PC-3 (cell line): ENCODE measurements at places on chromosomes 11 and 22.

GRCh38 chr11:36149538-36150242 lies 139.5 kb downstream of the COMMD9 start:
- DNase-seq, result peak; percentile 99

DNA sequence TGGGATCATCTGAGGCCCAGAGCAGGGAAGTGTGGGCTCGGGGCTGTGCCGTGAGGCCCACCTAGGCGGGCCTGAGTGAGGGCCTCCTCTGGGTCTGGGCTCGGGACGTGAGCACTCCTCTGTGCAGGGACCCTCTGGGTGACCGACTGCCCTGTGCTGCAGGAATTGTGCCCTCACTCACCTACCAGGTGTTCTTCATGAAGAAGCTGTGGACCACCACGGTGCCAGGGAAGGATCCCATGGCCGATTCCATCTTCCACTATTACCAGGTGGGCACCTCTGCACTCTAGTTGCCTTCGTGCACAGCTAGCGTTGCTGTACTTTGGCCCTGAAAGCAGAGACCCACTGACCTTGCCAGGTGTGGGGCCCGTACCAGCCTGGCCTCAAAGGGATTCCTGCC lies 80.5 kb downstream of the MYO7A start:
- DNase-seq, result no peak

GRCh38 chr22:45917700-45918458 lies 59.1 kb downstream of the WNT7B start:
- DNase-seq, result no peak

GRCh38 chr22:24996420-24996952 lies 44.0 kb downstream of the KIAA1671 start:
- DNase-seq, result peak; percentile 75

GRCh38 chr11:121914508-121915059 lies 201.4 kb downstream of the BLID start:
- DNase-seq, result no peak

DNA sequence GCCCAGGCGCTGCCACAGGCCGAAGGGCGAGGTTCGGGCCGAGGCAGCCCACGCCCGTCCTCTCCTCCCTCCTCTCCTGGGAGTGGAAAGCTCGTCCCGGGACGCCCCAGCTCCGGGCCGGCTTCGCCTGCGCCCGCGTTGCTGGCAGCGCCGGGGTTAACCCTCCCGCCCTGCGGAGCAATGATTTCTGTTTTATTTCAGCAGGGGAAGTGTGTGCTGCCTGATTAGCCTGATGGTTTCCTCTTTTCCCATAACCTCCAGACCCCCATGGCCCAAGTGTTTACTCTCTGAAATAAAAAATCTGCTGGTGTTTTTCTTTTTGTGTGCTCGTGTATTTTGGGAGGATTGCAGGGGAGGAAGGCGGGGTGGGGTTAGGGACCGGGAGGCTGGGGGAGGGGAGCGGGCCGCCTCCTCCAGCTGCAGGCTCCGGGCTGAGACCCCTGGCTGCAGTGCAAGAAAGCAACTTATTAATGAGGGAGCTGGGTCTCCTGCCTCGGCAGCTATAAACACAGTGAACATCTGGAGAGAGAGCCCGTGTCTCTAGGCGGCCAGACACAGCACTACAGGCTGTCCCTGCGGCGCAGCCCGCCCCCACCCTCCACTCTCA lies 38.6 kb downstream of the ETS1 start:
- peak; percentile 31 for DNase-seq

GRCh38 chr22:26553056-26553752 lies 36.7 kb downstream of the TPST2 start:
- peak; percentile 44 for DNase-seq

DNA sequence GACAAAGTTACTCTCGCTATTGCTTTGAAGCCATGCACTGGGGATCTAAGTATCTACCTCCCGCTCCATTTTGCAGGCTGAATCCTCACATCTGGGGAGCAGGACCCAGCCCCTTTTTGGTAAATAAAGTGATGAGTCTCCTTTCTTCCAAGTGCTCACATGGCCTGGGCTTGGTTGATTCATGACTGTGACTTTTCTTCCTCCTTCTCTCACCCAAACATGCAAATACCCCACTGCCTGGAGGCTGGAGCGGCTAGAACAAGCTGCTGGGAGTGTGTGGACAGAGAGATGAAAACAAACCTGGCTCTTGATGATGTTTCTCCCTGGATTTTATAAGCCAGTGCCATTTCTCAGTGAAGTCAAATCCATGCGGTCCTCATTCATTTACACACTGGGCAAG lies 72.7 kb downstream of the TRIM29 start:
- DNase-seq, result no peak

GRCh38 chr11:61737636-61738386 lies 14.6 kb upstream of the MYRF start:
- no peak for DNase-seq

GRCh38 chr11:126391970-126392632 lies 36.6 kb downstream of the ST3GAL4 start:
- no peak for DNase-seq
